T follicular helper cell (primary cell): ENCODE measurements at places on chromosomes 11 and 22.
A peak's percentile ranks its signal among the peaks of the same experiment; 100 is the strongest.

GRCh38 chr11:46639197-46639839 is 22.0 kb downstream of the ATG13 start:
- no peak for DNase-seq

- DNase-seq = no peak
These were observed 45.9 kb downstream of the CKAP5 start for GRCh38 chr11:46800177-46800576.

DNA sequence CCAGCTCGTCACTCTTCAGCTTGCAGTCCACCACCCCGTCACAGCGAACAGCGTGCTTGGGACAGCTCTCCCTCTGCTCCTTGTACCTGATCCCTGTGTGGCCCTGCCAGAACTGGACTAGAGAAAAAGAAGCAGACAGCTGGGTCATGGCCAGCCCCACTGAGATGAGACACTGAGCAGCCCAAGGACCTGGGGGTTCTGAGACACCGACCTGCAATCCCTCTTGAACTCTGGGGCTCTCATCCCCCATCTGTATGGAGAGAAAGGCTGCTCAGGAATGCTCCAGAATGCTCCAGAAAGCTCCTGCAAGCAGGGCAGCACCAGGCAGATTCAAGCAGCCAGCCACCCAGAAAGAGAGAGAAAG is 14.8 kb downstream of the TMPRSS13 start:
- DNase-seq = no peak

DNA sequence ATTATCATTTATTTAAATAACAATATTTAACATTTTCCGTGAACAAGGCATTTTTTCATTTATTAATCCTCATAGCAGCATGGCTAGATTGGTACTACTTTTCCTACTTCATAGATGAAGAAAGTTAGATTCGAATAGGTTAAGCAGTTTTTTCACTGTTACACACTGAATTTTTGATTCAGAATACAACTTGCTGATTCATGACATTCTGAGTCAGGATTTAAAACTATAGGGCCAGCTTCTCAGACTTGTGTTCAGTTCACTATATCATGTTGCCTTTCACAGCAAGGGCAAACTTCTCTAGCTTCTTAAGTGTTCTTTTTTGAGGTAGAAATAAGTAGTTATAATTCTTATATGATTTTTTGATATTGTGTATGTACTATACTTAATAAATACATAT is 31.5 kb downstream of the CYP2R1 start:
- DNase-seq = no peak

DNA sequence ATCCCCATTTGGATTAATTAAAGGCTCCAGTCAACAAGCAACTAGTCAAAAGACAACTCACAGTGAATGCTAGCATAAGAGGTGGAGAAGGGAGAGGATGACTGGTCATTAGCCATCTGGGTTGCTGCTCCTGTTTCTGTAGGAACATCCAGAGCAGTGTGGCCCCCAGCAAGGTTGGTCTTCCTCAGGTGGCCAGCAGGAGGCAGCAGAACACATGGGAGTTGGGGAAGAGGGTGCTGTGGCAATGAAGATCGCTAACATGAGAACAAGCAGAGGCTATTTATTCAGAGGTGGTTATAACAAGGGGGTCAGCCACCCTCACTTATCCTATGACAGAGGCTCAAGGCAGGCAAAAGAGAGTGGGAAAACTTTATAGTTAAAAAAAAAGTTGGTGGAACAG is 21.3 kb downstream of the IZUMO1R start:
- peak; percentile 22 for DNase-seq

DNA sequence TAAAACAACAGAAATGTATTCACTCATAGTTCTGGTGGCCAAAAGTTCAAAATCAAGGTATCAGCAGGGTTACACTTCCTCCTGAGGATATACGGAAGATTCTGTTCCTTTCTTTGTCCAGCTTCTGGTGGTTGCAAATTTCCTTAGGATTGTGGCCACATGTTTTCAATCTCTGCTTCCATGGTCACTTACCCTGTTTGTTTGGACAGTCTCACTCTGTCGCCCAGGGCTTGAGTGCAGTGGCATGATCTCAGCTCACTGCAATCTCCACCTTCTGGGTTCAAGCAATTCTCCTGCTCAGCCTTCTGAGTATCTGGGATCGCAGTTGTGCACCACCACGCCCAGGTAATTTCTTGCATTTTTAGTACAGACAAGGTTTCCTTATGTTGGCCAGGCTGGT is 534.3 kb downstream of the KCNA4 start:
- no peak for DNase-seq

DNA sequence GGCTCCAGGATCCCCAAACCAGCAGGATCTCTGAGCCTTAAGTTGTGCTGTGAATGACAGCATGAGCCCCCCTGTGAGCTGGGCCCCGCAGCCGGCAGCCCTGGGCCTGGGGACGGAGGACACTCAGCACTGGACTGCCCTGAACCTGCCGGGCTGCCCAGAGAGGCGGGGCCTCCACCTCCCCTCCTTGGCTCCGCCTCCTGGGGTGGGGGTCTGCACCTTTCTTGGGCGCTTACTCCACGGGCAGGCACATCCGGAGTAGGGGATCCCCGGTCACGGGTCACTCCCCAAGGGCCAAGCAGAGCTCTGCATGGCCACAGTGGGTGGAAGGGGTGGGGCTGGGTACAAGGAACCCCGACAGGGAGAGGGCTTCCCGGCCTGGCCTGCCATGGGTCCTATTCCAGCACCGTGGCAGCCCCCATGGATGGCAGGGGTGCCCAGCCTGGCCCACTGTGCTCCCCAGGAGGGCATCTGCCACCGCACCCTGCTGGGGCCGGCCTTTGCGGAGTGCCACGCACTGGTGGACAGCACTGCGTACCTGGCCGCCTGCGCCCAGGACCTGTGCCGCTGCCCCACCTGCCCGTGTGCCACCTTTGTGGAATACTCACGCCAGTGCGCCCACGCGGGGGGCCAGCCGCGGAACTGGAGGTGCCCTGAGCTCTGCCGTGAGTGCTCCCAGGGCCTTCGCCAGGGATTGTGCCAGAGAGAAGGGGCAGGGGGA is 5.4 kb downstream of the MUC5B start:
- DNase-seq = no peak

GRCh38 chr22:47154621-47155081 is 392.2 kb downstream of the TBC1D22A start:
- no peak for DNase-seq

DNA sequence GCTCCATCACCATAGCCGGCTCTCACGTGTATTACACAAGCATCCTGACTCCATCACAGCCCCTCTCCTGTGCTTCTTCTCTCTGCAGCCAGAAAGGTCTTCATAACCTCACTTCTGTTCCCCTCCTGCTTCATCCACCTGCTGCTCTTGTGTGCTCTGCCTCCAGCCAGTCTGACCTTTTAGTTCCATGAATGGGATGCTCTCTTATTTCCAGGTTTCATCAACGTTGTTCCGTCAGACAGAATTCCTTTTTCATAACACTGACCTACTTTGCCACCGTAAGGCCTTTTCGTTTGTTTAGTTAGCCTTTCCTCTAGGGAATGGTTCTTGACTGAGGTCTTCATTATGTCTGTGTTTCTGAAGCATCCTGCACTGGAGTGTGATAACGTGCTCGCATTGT is 18.8 kb downstream of the GRAMD1B start:
- no peak for DNase-seq

- DNase-seq = no peak
These were observed 94.6 kb upstream of the PGR start for GRCh38 chr11:101224221-101224620.

DNA sequence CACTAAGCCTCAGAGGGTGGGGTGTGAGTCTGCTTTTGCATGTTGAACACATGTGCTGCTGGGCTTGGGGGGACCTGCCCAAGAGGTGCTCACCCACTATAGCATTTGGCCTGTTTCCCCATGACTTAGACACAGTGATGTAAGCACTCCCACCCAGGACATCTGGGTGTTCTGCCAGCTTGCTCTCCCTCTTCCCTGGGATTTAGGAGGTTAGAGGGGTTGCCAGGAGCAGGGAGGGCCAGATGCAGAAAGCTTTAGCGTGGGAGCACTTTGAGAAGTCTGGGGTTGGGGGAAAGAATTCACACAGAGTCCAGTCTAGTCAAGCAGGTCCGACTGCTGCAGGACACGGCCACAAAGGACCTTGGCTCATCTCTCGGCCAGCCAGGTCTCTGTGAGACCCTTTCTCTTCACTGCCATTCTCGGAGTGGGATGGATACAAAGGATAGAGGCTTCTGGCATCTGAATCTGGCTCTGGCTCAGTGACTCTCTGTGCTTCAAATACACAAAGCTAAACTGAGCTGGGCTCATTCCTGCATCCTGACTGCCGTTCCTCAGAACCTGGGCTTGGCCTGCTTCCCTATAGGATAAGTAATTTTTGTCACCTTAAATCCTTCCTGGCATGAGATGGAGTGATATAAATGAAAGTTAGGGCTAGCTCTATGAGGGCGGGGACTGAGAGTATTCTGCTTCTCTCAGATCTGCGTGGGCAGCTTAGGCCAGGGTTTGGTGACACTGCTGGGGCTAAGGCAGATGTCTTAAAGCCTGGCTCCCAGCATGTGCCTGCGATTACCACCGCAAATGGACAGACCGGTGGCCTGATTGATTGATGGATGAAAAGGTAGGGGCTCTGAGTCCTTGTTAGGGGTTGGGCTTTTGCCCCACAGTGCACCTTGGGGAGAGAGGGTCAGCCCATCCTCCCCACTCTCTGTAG is 14.5 kb downstream of the USP2 start:
- no peak for DNase-seq

- no peak for DNase-seq
These were observed 3.9 kb upstream of the E2F8 start for GRCh38 chr11:19244621-19245020.

DNA sequence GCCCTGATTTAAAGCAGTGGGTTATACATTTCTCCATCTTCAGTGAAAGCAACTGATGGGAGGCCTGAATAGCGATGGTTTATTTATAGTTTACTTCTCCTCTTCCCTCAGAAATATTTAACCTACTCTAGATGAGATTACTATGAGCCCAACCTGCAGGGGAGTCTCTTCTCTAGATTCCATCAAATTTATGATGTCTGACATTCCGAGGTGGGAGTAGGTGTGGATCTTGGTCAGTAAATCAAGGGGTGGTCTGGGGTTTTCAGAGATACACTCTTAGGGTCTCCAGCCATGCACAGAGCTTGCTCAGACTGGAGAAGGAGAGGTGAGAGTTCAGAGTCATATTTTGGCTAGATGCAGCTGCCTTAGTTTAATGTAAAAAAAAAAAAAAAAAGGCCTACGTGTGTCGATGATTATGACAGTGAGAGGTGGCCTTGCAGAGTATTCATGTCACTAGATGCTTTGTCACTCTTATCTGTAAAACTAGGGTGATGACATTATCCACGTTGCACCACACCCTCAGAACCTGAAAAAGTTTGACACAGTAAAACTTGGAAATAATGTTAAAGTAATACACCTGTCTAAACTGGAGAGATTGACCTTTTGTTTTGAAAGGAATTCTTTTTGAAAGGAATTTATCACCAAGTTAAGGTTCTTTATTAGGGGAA is 81.2 kb downstream of the EXT2 start:
- no peak for DNase-seq

- no peak for DNase-seq
These were observed 2.8 kb downstream of the GALNT18 start for GRCh38 chr11:11618973-11619435.

GRCh38 chr11:12086271-12087074 is 23.9 kb upstream of the MICAL2 start:
- no peak for DNase-seq

- no peak for DNase-seq
These were observed 807.6 kb downstream of the DLG2 start for GRCh38 chr11:84819537-84819936.

DNA sequence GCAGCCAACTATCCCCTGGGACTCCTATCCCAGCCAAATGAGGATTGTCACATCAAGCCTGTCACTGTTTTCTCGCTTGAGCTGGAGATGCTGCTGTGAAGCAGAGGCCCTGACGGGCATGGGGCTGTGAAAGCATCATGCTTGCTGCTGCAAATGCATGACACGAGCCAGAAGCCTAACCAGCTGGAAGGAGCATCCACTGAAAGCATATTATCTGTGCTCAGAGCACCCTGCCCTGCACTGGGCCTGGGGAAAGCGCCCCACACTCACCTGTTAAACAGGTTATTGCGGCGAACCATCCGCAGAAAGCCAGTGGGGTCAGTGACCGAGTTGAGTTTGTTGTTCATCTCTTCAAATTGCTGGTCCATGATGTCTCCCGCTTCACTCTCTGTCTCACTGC is 110.9 kb upstream of the PITPNB start:
- no peak for DNase-seq

GRCh38 chr11:4464216-4465159 is 15.4 kb downstream of the OR52K2 start:
- DNase-seq = no peak
